Coronary artery (tissue), 2 donors: ENCODE measurements at places on chromosomes 7 and 10.
A peak's percentile ranks its signal among the peaks of the same experiment; 100 is the strongest.

DNA sequence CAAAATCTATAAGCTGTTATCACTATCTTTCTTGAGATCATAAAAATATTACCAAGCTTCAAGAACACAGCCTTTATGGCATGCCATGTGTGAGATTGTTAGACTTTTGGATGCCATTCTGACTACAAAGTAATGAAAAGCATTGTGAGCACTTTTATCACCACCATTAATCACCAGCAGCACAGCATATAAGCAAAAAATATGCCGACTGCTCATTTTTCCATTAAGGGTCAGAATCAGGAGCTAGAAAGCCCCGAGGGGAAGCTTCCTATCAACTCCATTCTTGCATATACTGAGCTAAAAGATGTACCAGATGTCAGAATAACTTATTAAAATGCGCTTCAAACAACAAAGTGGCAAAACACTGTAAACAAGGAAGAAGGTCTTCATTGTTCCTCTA, 114.3 kb downstream of the LMBR1 start:
- no peak for DNase-seq

- no peak for DNase-seq
Measured at GRCh38 chr7:37536706-37537105, 88.0 kb upstream of the ELMO1 start.

- no peak for DNase-seq
Measured at GRCh38 chr7:88259656-88260380, 40.0 kb upstream of the SRI start.

DNA sequence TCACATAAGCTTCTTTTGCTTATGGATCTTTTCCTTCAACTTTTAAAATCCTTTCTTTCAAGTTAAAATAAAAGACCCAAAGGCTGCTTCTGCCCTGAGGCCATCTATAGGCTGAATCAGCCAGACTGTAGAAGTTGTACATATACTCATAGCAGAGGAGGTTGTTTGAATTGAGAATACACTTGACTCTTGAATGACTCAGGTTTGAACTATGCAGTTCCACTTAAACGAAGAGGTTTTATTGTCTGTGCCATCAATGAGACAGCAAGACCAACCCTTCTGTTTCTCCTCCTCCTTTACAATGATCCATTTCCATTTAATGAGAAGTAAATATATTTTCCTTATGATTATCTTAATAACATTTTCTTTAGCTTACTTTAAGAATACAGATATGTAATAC, 5.8 kb downstream of the ZNF365 start:
- no peak for DNase-seq

- DNase-seq = no peak
Measured at GRCh38 chr10:6297951-6298381, 95.2 kb downstream of the PFKFB3 start.

GRCh38 chr10:55374917-55375316, 573.9 kb upstream of the PCDH15 start:
- no peak for DNase-seq

DNA sequence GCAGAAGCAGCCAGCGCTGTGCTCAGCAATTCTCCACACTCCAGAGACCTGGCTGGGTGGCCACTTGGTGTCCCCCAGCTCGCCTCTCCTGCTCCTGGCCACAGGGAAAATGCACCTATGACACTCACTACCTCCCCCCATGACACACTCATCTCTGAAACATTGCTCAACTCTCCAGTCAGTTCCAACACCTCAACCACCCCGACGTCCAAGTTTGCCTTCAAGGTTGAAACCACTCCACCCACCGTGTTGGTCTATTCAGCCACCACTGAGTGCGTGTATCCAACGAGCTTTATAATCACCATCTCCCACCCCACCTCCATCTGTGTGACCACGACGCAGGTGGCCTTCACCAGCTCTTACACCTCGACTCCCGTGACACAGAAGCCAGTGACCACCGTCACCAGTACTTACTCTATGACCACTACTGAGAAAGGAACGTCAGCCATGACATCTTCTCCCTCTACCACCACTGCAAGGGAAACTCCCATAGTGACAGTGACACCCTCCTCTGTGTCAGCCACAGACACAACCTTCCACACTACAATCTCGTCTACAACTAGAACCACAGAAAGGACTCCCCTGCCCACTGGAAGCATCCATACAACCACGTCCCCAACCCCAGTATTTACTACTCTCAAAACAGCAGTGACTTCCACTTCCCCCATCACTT, 2.7 kb downstream of the MUC3A start:
- no peak for DNase-seq

DNA sequence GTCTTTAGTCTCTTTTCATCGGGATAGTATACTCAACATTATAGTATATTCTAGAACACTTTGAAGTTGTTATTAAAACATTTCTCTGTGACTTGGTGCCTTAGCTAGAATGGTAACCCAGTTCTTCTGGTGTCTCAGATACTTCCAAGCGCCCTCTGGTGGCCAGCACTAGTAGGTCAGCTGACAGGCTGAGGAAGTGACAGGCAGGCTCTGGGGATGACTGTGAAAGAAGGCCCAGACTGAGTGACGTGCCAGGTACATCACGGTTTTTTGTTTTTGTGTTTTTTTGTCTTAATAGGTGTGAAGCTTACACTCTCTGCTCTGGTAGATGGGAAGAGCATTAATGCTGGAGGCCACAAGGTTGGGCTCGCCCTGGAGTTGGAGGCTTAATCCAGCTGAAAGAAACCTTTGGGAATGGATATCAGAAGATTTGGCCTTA, 5.1 kb downstream of the COMTD1 start:
- DNase-seq = peak; percentile 90

DNA sequence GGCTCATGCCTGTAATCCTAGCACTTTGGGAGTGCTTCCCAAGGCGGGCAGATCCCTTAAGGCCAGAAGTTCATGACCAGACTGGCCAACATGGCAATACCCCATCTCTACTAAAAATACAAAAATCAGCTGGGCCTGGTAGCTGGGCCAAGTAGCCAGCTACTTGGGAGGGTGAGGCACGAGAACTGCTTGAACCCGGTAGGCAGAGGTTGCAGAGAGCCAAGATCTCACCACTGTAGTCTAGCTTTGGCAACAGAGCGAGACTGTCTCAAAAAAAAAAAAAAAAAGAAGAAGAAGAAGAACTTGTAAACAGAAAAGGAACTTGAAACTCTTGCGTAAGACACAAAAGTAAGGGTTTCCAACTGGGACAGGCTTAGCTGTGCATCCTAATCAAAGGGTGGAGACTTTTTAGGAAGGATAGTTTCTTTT, 5.6 kb upstream of the IFIT2 start:
- no peak for DNase-seq

DNA sequence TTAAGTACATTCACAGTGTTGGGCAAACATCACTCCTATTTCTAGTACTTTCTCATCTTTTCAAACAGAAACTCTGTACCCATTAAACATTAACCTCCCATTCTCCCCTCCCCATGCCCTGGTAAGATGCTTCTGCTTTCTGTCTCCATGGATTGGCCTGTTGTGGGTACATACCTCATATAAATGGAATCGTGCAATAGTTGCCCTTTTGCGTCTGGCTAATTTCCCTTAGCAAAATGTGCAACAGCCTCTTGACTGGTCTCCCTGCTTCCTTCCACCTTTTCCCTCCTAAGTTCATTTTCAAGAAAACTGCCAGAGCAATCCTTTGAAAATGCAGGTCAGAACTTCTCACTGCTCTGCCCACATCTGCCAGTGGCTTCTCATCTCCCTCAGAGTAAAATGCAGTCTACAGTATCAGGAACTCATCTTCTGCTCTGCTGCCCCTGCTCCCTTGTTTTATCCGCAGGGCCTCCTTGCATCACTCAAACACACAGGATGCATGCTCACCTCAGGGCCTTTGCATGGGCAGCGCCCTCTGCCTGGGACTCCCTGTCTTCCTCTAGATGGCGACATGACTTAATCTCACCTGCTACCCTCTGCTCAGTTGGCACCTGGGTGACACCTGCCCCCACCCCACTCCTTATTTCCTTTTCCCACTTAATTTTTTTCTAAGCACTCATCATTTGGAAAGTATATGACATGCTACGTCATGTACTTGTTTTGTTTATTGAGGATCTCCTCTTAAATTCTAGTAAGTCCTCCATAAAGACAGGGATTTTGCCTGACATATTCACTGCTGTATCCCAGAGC, 44.3 kb upstream of the ECHDC3 start:
- no peak for DNase-seq

DNA sequence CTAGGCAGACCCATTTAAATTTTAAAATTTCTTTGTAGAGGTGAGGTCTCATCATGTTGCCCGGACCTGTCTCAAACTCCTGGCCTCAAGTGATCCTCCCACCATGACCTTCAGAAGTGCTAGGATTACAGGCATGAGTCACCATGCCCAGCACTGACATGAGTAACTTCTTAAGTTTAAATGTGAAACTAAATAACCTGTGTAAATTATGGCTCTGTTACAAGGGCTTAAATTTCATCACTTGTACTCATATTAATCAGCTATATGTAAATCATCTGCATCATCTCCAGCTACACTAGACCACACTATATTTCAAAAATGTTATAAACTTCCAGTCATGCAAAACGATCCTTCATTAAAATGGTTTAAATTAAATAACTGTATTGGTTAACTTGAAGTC, 56.1 kb downstream of the ATAD1 start:
- DNase-seq = no peak

DNA sequence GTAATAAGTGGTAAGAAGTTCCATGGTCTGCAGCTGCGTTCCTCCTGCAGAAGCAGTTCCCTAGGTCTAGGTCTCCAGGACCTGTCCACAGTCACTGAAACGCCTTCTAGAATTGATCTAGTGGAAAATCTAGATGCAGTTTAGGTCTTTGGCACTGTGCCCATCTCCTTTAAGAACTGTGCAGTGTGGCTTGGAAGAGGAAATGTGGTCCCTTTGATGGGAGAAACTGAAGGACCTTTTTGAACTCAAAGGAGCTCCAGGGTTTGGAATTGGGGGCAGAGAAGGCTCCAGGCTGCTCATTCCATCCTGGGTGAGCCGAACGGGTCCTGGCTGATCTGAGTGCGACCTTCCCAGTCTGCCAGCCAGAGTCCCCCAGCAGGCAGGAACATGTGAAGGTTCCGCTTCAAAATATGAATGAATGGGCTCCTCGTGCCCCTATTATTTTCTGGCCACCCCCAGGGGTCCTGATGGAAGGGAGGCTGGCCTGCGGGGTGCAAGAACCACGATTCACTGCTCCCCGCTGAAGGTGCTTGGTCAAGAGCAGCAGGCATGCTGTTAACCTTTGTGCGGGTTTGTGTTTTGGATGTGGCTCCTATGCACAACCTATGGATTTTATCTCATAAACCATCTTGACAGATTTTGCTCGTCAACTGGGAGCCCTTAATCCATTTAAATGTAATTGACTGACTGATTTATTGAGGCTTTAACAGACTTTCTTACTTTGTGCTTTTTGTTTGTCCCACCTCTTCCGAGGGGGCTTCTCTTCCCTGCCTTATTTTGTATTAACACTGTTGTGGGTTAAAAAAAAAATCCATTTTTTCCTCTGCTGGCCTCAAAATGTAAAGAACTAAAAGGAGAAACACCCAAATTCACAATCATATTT, 36.7 kb downstream of the ZNF467 start:
- DNase-seq = no peak

GRCh38 chr7:147014286-147014955, 897.8 kb downstream of the CNTNAP2 start:
- no peak for DNase-seq

DNA sequence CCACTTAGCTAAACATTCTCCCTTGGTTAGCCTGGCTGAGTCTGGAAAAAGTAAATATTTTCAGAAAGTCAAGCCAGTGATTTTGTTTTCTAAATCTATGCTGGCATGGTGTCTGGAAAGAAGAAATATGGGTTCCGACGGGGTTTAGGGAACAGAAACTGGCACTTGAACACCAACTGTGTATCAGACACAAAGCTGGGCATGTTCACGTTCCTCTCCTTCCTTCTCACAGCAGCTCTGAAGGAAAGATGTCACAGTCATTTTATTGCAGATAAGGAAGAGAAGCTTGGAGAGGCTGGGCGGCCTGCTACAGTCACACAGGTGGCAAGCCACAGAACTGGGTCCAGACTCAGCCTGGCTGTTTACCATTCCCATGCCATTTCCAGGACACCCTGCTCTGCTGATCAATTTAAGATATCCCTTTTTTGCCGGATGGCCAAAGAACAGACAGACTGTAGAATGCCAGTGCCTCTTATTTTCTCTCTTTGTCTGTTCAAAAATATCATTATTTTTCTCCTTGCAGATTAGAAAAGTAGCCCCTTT, 118.8 kb downstream of the HERPUD2 start:
- no peak for DNase-seq

DNA sequence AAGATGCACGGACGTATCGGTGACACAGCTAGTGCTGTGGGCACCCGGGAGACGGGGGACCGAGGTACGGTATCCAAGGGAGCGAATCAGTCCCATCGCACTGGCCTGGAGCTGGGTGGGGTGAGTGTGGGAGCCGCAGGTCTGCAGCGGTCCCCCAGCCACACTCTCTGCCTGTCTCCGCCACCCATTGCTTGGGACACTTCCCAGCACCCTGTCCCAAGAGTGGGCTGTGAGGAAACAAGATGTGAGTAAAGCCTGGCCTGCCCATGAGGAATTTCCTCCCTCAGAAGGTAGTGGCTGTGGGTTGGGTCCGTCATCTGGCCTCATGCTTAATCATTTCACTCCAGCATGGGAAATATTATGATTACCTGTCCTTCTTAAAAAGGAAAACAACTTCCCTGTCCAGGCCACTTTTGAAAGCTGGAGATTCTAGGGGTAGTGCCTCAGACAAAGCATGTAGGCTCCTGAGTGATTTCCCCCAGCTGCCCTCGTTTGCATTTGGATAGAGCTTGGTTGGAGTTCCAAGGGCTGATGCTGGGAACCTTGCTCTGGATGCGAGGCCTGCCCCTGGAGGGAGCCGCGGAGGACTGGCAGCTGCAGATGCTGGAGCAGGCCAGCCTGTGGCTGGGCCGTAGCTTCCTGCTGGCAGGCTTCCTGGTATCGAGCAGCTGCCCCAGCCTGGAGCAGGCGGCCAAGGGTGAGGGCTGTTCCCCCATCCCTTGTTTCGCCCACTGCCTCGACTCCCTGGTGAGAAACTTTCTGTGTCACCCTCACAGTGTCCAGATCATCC, 6.2 kb upstream of the ACTR3C start:
- no peak for DNase-seq

- DNase-seq = peak; percentile 76
Measured at GRCh38 chr10:21516242-21517131, 9.0 kb downstream of the SKIDA1 start.

GRCh38 chr7:104855861-104856260, 158.1 kb upstream of the KMT2E start:
- DNase-seq = no peak

DNA sequence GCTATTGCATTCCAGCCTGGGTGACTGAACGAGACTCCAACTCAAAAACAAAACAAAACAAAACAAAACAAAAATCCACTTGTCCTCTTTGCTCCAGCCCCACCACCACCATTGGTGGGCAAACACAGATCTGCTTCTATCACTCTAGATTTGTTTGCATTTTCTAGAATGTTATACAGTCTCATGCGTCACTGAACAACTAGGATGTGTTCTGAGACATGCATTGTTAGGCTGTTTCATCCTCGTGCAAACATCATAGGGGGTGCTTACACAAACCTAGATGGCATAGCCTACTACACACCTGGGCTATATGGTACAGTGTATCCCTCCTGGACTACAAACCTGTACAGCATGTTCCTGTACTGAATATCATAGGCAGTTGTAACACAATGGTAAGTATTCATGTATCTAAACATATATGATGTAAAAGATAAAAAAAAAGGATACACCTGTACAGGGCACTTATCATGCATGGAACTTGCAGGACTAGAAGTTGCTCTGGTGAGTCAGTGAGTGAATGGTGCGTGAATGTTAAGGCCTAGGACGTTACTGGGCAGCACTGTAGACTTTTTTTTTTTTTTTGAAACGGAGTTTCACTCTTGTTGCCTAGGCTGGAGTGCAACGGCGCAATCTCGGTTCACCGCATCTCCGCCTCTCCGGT, 45.3 kb downstream of the BTBD16 start:
- no peak for DNase-seq
